Type B pancreatic cell (in vitro differentiated cells): ENCODE measurements at places on chromosomes 3 and 15.

DNA sequence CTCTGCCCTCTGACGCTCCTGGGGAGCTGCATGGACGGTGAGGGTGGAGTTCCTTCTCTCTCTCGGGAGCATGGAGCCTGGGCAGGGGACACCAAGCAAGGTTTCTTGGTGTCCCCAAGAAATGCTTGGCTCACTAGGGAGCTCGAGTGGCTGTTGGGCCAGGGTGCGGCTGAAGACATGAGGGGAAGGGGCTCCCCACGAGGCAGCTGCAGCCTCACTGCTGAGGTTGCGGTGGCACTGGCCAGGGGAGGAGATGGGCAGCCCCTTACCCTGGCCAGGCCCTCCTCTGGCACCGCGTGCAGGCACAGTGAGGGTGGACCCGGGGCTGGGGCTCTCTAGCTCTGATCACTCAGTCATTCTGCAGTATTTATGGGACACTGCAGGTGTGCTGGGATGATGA, 43.5 kb upstream of the SLC41A3 start:
- peak; percentile 69 for DNase-seq

DNA sequence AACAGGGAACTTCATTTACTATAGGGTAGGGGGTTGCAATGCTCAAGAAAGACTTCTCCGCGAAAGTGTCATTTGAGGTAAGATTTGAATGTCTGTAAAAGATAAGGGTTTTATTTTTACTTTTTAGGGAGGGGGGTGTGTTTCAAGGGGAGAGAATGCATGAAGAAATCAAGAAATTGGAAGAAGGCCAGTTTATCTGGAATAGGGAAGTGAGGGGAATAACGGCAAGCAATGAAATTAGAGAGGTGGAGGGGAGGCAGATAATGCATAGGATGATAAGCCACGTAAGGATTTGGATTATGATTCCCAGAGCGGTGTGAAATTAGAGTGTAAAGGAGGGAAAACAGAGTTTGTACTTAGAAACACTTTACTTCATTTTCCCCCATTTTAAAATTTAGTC, 63.0 kb upstream of the MB21D2 start:
- DNase-seq = no peak

DNA sequence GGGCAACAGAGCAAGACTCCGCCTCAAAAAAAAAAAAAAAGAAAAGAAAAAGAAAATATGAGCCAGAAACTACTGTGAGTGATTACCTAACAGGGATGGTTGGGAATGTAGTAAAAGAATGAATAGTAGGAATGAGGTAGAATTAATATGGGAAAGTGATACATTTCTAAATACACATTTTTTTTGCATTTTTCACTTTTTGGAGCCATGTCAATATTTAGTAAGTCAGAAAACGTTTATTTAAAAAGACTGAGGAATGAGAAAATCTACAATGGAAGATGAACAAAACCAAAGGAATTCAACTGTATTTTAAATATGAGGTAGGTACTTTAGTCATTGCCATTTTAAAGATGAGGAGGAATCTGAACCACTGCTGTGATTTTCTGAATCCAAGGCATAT, 817.2 kb upstream of the CADM2 start:
- DNase-seq = no peak

DNA sequence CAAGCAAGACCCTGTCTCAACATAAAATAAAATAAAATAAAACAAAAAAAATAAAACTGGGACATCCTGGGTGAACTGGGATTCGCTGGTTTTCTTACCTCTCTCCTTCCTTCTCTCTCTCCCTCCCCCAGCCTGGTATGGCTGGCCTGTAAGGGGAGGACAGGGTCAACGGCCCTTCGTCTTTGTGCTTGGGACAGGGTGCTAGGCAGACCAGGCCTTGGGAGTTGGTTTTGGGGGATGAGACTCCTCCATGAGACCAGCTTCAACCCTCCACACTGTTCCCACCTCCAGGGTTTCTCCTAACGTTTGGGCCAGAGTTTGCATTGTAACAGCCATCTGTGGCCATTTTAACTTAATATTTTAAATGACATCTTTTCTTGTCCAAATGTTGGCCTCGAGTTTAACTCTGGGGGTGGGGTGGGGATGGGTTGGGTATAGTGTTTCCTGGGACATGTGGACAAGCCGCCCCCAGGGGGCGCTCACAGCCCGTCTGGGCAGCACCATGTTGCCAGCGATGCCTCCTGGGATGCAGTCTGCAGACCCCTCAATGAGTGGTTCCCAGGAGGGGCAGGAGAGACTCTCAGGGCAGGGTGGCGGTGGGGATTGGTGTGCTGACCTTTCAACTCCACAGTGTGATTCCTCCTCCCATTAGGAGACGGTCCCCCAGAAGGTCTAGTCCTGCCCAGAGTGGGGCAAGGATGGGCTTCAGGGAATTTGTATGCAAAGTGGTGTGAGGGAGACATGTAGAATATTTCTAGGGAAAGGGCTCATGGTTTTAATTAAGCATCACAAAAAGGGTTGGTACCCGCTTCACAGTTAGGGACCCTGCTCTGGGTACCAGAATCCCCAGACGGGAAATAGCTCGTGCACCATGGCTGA, 37.7 kb upstream of the LCTL start:
- DNase-seq = peak; percentile 79

GRCh38 chr3:156659260-156659659, 15.1 kb upstream of the TIPARP start:
- no peak for DNase-seq

DNA sequence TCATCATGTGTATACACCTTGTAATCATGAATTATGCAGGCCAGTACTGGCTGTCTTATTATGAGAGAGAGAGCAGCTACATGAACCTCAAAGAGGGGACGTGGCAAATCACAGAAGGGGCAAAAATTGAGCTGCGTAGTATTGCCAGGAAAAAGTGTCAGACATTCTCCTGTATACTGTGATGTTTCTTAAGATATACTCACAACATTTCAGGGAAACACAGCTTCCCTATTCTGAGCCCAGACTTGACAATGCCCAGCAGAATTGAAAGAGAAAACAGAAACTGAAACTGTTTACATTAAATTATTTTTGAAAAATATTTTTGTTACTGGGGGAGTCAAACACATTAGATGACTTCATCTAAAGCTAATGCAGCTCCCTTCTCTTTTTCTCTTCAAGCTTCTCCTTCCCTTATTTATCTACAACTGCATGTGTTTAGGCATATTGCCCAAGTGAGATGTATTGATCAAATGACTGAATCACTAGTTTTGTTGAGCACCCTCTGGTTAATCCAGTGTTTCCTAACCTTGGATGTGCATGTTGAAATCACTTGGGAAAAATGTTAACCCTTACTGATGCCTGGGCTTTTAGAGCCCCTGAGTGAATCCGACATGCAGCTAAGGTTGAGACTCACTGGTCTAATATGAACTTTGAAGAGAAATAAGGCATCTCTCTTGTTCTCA, 39.5 kb downstream of the CADPS start:
- no peak for DNase-seq

GRCh38 chr3:51384726-51385473, at the start of gene MANF:
Gene MANF (plus strand): TSS chr3:51385291. CDS start chr3:51385343, 52 bp downstream.
- peak; percentile 98 for DNase-seq

GRCh38 chr15:79659691-79660090, 227.6 kb downstream of the MINAR1 start:
- DNase-seq = no peak

DNA sequence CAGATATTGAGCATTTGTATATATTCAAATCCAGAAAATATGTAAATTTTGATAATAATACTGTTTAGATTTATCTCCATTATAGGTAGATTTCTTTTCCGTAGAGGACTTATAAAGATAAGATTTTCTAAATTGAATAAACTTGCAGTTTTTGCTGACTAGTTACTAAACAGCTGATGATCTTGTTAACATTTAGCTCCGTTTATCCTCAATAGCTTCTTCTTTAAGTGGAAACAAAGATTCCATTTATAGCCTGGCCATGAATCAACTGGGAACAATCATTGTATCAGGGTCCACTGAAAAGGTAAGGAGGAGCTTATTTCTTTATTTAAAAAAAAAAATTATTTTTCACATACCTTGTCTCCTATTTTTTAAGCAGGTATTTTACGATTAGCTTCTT, 16.7 kb downstream of the WDR48 start:
- DNase-seq = no peak

DNA sequence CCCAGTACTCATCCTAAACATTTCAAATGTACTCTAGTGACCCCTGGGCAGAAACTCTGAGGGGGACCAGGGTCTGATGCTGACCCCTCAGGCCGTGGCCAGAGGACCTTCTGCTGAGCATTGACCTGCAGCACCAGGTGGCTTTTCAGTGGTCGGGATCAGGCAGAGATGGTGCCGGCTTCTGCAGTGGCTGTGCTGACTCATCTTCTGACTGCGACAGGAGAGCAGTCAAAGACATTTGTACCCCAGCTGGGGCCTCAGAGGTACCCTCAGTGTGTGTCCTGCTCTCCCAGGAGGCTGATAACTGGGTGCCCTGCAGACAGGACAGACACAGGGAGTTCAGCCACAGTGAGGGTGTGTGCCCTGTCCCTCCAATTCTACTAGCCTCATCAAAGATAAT, 36.6 kb upstream of the IQCF6 start:
- no peak for DNase-seq

DNA sequence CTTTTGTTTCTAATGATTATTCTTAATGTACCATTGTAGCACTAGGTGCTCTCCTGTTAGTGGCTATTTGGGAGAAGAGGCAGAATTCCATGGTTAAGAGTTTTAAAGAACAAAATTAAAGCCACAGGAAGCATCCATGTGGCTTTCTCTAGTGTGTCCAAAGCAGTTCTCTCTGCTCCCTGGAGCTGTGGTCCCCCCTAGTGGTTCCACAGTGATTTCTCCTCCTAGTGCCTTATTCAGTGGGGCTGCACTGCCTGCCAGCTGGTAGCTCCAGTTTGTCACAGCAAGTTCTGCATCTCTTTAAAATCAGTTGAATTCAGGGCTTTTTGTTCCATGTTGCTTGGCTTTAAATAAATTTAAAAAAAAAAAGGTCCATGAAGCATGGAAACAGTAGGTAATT, 39.6 kb upstream of the FAM98B start:
- DNase-seq = no peak
